HuH-7 (cell line): ENCODE measurements at places on chromosomes 6 and 20.

DNA sequence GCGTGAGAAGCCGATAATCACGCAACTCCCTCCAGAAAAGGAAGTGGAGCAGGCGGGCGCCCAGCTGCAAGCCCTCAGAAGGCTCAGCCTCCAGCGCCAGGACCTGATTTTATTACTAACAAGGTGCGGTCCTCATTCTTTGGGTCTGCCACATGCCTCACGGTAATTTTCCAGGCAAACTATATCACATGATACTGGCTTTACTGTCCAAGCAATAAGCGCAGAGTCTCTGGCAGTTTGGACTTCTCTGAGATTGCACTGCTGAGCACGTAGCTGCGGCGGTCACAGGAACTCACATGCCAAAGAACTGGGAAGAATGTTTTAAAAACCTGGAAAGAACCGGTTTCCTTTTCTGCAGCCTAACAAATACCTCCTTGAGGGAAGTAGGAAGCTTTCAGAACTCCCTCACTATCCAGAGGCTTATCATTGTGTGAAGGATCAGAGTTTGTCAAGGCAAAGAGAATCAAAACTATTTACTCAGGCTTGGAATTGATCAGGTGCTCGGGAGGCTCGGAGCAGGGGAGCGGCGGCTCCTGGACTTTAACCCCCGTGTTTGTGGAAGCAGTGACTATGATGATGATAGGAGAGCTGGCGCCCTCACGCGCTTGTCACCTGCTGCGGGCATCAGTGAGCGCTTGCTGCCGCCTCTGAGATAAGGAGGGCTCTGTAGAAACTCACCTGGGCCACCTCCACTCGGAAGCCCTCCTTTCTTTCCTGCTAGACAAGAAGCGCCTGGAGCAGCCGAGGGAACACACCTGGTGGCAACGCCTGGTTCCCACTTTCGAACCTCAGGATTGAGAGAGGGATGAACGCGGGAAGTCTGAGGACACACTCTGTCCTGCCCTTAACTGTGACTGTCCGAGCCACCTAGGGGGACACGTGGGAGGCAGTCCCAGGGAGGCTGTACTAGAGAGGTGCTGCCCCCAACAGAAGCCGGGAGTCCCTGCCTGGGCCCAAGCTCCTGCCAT lies 27.2 kb upstream of the SYNJ2 start:
- DNase-seq = peak; percentile 86

- no peak for DNase-seq
Observed at GRCh38 chr6:85975957-85976356, 333.3 kb upstream of the SYNCRIP start.

- no peak for DNase-seq
Observed at GRCh38 chr6:89542866-89543265, 95.7 kb downstream of the LYRM2 start.

DNA sequence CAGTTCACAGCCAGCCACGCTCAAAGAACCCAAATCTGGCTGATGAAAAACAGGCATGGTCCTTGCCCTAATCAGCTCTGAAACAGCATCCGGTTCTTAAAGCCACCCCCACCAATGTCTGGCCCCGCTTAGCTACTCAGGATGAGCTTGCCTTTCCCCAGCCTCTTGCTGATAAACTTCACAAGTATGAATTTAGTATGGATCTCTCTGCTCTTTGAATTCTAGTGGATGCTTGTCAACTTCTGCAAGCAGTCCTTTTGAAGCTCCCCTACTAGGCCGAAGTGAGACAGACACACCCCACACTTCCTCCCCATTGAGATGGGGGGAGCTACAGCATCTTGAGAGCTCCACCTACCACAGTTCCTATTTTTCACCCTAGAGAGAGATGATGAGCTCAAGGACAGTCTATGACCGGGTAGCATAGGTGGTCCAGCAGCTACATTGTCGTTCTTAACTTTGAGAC lies 36.7 kb downstream of the EBF4 start:
- no peak for DNase-seq

GRCh38 chr6:12803486-12803885 lies 86.9 kb downstream of the PHACTR1 start:
- DNase-seq = no peak
